ENCODE measurements at places on chromosomes 4 and X.

GRCh38 chr4:188613976-188614375, 474.7 kb downstream of the TRIML1 start:
- no peak for DNase-seq

- no peak for DNase-seq
These were observed 5.6 kb upstream of the ADGRL3 start for GRCh38 chr4:61194571-61194970.

GRCh38 chr4:146032234-146032860, 93.7 kb upstream of the ZNF827 start:
- DNase-seq: no peak

- DNase-seq: no peak
These were observed 14.1 kb upstream of the CD99 start for GRCh38 chrX:2676794-2677675.

- DNase-seq: no peak
These were observed 663.7 kb downstream of the GRXCR1 start for GRCh38 chr4:43556262-43556661.

Measured in activated CD8-positive, alpha-beta memory T cell treated with anti-CD3 and anti-CD28 coated beads, Interleukin-2, amount 50 U/mL, for 48 hours (primary cell).